ENCODE measurements at places on chromosomes 13 and 19.

GRCh38 chr13:75637181-75637750 is 1.1 kb downstream of the LMO7 start:
- DNase-seq = no peak

GRCh38 chr13:27138457-27139093 is 33.0 kb downstream of the USP12 start:
- no peak for DNase-seq

GRCh38 chr19:44571830-44572580 is 41.4 kb upstream of the IGSF23 start:
- DNase-seq = no peak

DNA sequence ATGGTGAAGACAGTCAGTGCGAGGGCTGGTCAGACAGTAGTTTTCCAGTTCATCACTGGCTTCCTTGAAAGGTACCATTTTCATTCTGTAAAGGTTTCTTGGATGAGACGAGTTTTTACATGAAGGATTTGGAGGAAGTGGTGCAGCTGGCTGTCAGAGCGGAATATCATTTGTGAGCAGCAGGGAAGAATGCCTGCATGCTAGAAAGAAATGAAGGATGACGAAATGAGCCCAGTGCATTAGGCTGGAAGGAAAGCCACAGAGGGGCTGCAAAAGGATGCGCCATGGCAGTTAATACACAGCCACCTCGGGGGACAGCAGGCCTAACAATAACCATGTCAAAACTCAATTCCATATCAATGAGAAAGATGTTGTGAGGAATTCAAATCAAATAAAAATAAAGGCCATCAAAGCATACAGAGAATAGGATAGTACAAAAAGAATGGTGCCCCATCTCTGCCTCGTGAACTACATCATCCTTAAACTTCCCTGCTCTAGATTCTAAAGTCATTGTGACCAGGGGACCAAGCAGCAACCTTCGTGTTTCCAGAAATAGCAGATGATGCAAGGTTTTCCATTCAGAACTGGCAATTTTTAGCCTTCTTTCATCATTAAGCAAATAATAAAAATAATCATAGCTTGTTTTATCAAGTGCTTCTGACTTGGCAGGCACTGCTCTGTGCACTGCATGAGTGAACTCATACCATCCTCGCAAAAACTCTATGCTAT is 504.2 kb downstream of the RFC3 start:
- no peak for DNase-seq

DNA sequence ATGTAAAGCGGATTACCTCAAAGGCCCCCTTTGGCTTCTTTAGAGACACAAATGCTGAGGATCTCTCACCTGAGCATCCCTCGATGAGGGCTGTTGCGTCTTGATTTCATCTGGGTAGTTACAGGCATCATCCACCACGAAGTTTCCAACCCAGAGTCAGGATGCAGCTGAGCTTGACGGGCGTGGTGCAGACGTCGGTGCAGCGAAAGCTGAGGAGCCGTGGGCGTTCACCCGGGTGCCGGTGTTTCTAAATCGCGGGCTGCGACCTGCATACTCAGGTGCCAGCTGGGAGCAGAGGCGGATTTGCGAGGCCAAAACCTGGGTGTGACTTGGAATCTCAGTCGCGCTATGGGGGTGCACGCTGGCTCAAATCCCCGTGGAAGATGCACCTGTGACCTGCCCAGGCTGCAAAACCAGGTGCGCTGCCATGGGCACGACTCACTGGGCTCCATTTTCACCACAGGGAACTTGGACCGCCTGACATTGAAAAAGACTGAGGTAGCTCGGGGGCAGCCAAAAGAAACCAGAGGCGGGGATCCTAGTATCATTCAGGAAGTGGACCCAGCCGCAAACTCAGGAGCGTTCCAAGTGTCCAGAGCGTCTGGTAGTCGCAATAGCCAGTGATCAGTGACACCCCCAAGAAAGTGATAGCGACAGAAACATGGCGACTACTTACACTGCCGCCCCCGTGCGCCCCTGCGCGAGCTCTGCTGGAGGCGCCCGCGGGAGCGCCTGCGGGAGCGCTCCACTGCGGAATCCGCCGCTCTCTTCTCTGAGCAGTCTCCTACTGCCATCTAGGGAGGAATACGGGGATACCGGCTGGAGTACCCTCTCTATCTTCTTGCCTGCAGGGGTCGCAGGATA is 36.4 kb upstream of the IGFL4 start:
- DNase-seq = no peak

GRCh38 chr19:31613683-31614219 is 264.5 kb upstream of the TSHZ3 start:
- DNase-seq = no peak

DNA sequence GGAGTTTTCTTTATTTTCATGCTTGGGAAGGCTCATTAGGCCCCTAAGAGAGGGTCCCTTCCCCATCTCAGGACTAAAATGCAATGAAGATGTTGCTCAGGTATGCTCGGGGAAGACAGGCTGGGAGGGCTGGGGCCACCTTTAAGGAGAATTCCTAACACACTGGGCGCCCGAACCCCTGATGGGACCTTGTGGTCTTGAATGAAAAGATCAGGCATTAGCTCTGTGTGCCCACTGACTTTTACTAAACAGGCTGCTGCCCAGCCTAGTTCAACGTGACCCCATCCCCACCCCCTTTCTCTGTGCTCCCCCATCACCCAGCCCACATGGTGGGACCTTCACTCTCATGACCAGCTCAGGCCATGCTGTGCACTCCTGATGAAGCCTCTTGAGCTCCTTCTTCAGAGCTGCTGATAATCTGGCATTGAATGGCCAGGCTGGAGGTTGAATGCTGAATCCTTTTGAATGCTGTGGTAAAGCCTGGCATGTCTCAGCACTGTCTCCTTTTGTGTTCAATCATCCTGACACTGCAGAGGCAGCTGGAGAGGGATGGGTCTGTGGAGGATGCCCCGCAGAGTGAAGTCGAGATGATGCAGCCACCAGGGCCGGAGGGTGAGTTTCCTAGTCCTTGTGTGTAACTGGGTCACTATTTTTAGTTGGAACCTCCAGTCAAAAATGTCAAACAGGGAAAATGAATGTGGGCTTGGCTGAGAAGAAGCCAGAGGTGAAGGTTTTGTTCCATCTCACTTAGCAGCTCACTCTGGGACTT is 209.1 kb downstream of the UQCRFS1 start:
- DNase-seq = no peak

- DNase-seq = no peak
Observed at GRCh38 chr19:46766569-46767317, 20.5 kb upstream of the STRN4 start.

DNA sequence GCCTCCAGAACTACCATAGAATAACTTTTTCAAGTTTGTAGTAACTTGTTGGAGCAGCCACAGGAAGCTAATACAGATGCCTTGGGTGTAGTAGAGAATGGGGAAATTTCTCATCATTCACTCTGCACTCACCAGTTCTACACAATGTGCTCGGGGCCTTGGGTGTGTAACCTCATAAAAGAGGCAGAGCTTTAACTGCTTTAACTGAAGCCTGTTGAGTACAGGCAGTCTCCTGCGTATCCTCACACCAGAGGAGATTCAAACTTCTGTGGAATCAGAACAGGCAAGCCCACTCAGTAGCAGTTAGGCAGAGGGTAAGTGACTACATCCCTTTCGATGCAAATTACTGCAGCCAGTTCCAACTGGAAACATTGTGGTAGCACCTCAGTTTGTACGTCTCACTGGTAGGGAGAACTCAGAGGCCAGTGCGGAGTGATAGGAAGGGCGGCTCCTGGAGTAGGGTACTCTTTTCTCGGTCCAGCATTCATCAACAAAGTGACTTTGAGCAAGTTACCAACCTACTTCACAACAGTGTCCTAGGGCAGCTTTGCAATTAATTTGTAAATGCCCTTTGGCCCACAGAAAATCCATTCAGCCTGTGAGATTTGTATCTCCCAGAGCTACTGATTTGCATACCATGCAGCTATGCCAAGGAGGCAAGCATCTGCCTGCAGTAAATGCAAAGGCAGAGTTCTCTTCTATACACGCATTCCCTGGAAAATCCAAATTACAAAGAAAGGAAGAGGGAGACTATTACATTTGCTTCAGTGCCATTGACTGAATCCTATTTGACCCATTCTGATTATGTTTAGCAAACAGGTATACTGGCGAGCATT is 904.3 kb downstream of the DIAPH3 start:
- DNase-seq = no peak

GRCh38 chr13:63420685-63421084 is 2005.0 kb upstream of the PCDH20 start:
- no peak for DNase-seq
